Stimulated activated CD4-positive, alpha-beta T cell treated with anti-CD3 and anti-CD28 coated beads, TNF-alpha, amount 100 ng/mL, for 4 hours (primary cell): ENCODE measurements at places on chromosomes 2 and 18.
A peak's percentile ranks its signal among the peaks of the same experiment; 100 is the strongest.

DNA sequence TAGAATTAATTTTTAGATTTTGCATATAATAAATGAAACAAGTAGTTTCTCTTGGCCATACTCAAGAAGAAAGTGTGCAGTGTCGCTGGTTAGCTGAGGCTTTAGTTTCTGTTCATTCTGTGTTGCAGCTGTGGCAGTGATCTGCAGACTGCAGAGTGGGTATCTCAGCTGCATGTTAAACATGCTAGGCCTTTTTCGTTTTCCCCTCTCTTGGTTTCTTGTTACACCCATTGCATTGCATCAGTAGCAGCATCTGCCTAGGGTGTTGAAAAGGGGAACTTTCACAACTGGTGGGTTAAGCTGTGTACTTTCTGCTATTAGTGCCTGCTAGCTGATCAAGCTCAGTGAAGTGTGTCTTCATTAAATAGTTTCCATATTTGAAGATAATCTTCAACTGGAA lies 51.3 kb downstream of the ACSL3 start:
- DNase-seq = no peak

DNA sequence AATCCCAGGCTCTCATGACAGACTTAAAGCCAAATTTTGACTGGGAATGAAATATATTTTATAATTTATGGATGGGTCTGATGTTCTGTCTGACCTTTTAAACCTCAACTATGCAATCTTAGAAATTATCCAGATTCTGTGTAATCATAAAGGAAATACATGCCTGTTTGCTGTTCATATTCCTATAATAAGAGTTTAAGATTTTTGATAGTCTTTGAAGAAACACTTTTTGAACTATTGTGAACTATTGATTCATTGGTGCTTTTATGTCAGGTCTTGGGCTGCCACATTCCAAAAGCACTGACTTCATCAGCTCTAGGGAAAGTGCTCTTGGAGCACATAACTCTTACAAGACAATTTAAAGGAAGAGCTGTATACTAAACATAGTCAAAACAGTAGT lies 64.2 kb downstream of the CCDC150 start:
- DNase-seq = no peak

DNA sequence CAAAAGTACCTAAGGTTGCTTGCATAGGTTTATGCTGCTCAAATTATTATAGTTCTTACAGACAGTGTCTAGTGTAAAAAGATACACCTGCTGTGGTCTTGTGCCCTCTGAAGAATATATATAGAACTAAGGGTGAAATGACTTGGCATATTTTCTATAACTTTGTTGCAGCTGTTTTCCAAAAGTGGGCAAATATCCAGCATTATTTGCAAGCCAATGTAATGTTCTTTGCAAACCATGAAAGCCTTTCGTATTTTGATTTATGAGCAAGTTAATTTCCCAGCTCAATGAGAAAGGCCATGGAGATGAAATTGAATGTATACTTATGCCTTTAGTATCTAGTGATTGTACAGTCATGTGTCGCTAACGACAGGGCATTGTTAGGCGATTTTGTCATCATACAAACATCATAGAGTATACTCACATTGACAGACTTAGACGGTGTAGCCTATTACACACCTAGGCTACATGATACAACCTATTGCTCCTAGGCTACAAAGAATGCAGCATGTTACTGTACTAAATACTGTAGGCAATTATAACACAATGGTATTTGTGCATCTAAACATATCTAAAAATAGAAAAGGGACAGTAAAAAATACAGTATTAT lies 116.3 kb downstream of the PLCL1 start:
- no peak for DNase-seq

GRCh38 chr2:37615804-37616676 lies 55.4 kb downstream of the CDC42EP3 start:
- no peak for DNase-seq

DNA sequence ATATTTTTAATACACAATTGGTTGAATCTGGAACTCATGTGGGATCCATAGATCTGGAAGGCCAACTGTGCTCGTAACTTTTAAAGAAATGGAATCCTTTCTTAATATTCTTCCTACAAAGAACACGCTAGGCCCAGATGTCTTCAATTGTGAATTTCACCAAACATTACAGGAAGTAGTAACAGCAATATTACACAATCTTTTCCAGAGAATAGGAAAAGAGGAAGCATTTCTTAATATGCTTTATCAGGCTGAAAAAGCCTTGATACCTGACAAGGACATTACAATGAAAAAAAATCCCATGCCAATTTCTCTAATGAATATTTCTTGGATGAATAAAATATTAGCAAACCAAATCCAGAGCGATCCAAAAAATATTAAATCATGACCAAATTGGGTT lies 80.3 kb upstream of the HAAO start:
- DNase-seq = no peak

DNA sequence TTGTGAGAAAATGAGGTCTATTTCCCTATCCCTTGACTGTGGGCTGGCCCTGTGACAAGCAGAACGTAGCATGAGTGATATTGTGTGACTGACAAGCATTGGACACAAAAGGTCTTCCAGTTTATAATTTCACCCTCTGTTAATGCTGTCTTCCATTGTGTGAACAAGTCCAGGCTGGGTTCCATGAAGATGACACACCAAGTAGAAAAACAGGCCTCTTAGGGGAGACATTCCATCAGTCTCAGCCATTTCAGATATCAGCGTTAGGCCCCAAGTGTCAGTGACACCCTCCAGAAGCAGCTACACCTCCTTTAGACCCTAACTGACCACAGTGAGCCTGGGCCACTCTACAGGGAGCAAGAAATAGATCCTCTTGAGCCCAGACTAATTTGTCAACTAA lies 511.3 kb downstream of the FBXO15 start:
- no peak for DNase-seq

GRCh38 chr2:77271262-77271661 lies 250.9 kb downstream of the LRRTM4 start:
- no peak for DNase-seq

GRCh38 chr2:29035016-29035745 lies 39.1 kb downstream of the PCARE start:
- no peak for DNase-seq

DNA sequence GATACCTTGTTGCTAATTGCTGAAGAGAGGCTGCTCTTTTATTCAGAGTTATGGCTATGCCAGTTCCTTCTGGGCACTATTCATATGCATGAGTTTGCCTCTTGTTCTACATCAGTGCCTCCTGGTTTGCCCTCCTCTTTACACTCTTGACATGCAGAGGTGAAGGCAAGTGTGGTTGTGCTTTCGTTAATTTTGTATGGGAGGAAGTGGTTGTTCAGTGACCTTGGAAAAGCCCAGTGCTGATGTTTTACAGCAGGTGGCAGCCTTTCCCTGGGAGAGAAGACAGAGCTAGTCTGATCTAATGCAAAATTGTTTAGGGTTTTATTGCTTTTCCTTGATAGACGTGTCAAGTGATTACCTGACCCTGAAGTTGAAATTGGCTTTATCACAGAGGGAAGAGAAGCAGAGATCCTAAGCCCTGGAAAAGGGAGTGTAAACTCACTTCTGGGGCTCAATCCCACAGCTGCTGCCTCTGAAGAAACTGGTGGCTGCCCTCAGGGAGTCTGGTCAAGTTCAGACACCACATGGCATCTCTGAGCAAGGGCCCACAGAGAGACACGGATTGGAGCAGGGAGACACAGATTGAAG lies 30.5 kb upstream of the VPS54 start:
- peak; percentile 53 for DNase-seq

- no peak for DNase-seq
These were observed 343.3 kb downstream of the CYP26B1 start for GRCh38 chr2:71804281-71804751.

- no peak for DNase-seq
These were observed 49.3 kb upstream of the DNAJC10 start for GRCh38 chr2:182666674-182667314.

DNA sequence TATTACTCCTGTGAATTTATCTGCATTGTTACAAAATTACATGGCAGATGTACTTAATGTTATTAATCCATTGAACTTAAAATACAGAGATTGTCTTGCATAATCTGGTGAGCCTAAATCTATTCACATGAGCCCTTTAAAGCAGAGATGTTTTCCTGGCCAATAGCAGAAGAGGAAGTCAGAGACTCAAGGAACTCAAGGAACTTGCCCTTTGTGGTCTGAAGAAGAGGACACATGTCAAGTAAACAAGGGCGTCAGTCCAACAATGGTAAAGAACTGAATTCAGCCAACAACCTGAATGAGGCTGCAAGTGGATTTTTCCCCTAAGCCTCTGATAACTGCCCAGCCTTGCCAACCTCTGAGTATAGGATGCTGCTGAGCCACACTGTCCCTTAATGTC lies 356.3 kb upstream of the PKDCC start:
- no peak for DNase-seq

DNA sequence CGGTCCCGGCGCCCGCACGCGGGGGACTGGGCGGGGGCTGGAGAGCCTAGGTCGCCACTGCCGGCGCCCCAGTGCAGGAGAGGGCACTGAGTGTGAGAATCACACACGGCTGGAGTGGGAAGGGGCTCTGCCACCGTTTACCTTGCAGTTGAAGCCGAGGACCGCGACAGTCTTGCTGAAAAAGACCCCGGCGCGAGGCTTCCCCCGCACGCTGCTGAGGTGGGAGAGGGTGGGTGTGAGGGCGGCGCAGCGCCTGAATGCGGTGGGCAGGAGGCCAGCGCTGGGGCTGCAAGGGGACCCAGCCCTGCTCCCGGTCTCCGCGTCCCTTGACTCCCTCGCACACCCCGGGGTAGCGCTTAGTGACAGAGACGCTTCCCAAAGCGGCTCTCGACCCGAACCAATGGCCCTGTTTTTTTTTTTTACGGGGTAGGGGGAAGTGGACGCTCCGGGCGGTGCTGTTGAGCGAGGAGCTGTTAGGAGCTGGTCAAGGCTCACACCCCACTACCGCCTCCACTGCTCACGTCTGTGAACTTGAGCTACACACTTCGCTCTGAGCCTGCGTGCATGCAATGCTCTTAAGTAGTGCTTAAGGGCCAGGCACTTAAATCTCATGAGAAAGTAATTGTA lies 794 bp downstream of the NOTO start:
- no peak for DNase-seq

GRCh38 chr2:217434180-217434975 lies 568.4 kb downstream of the TNS1 start:
- no peak for DNase-seq

- DNase-seq = no peak
These were observed 54.1 kb downstream of the DSC3 start for GRCh38 chr18:30988440-30988839.

DNA sequence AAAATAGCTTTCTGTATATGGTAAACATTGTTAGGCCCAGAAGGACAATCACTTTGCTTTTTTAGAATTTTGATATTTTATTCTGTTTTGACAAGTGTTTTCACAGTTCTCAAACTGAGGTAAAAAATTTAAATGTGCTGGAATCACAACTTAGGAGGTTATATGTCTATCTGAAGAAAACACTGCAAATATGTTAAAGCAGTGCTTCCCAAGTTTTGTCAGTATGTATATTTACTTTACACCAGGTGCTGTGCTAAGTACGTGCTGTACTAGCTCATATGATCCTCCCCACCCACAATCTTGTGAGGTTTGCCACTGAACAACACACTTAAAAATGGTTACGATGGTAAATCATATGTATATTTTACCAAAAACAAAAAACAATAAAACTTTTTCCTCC lies 124.2 kb downstream of the CABYR start:
- DNase-seq = no peak

- no peak for DNase-seq
These were observed 363.3 kb upstream of the TFPI start for GRCh38 chr2:187917535-187917934.

- DNase-seq = no peak
These were observed 170.7 kb upstream of the SOX11 start for GRCh38 chr2:5521461-5521860.

DNA sequence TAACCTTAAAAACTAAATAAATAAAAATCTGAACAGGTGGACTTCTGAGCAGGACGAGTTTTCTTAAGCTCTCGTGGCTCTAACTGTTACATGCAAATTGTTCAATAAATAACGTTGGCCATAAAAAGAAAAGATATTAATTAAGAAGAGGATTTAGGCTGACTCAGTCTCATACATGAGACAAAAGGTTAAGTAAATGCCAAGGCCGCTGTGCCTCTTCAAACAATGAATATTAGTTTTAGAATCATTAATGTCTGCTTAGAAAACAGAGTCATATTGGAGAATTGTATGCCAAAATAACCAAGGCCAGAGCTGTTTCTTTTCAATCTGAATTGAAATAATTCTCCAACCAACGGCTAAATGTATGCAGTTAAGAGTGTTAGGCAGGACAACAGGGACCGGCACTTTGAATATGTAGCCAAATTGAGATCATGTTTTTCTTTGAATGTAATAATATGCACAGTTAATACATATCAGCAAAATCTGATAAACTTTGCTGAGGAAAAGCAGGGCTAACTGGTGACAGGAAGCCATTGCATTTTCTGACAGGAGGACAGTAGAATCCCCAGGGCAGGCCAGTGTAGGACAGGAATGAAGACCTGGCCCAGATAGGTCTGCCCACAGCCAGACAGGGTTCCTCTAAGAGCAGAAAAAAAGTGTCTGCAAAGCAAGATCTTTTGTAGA lies 1041.4 kb upstream of the FANCL start:
- DNase-seq = no peak

GRCh38 chr2:195009202-195009601 lies 647.8 kb upstream of the SLC39A10 start:
- no peak for DNase-seq
